ENCODE measurements at places on chromosomes 5 and 9.
A peak's percentile ranks its signal among the peaks of the same experiment; 100 is the strongest.

DNA sequence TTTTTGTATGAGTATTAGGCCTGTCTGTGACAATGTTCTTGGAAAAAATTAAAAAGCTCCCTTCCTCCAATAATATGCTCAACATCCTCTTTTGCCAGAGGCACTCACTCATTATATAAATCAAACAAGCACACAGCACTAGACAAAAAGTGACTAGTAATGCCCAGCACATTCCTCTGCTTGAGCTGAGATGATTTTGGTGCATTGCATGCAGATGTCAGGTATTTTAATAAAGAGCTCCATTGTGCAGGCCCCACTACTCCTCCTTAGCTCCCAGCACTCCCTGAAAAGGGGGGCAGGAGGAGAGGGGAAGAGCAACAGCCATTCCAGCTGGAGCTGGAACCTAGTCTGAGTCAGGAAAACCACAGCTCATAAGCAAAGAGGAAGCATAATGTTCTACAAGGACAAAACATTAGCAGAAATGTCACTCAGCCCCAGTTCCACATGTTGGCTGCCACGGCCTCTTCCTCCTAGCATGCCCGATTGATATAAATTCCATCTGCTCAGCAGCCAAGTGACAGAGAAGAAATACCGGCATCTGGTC is 348.5 kb downstream of the BNC2 start:
- DNase-seq = no peak

- DNase-seq = no peak
These were observed 602.1 kb downstream of the TAF11L14 start for GRCh38 chr5:18236386-18236785.

- DNase-seq = no peak
These were observed 74.6 kb downstream of the RETREG1 start for GRCh38 chr5:16542236-16542635.

- peak; percentile 4 for DNase-seq
These were observed 42.2 kb upstream of the FBP1 start for GRCh38 chr9:94681508-94681907.

- DNase-seq = no peak
These were observed 73.7 kb downstream of the ZNF366 start for GRCh38 chr5:72433522-72433921.

- no peak for DNase-seq
These were observed 202.7 kb upstream of the MVB12B start for GRCh38 chr9:126123927-126124326.

- no peak for DNase-seq
These were observed 28.3 kb upstream of the RAI14 start for GRCh38 chr5:34627794-34628193.

DNA sequence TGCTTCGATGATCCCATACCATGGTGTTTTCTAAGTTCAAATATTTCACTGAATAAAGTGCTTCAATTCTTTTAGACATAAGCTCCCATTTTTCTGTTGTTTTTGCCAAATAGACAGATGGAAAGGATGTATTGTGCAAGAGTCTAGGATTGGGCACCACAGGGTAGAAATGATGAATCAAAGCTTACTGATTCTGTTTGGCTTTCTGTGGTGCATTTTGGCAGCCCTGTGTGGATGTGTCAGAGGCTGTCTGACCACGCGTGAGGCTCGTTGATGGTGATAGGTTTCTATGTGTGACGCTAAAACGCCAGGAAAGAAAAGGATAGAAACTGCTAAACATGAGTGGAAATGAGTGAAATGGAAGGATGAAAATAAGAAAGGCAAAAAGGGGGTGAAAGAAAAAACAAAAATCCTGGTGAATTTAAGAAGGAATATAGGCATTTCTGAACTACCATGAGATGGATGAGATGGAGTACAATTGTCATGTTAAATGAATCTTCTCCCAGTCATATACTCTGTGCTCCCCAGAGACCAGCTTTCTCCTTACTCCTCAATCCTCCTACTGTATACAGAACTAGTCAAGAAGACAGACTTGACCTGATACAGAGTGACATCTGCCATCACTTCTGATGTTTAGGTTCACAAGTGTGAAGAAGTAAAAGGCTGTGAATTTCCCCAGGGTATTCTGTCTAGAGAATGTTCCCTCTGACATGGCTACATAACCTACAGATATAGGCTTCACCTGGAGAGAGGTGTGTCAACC is 54.4 kb downstream of the ANKH start:
- no peak for DNase-seq

DNA sequence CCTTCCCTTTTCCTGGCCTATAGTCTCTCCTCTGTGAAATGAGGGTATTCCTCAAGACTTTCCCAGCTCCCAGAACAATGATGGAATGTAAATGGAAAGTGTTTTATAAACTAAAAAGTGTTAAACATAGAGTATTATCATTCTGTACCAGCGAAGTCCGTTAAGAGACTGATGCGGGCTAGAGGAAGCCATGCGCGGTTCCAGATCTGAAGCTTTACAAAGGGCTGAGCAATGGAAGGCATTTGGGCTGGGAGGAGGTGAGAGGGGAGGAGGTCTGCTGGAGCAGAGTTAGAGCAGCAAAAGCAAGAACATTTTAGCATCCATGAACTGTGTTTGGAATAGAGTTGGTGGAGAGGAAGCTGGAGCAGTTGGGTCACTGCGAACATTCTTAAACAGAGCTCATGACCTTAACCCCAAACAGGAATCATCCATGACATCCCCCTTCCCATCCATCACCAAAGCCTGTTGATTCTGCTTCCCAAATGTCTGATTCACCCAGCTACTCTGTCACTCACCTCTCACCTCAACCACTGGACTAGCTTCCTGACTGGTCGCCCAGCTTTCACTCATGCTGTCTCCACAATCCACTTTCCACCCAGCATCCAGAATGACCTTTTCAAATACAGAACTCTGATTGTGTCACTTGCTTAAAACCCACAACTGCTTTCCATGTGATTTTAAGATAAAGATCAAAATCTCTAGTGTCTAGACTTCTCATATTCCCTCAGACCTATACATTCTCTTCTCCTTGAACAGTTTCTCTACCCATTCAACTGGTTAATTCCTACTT is 37.1 kb downstream of the CDK5RAP2 start:
- DNase-seq = no peak

- DNase-seq = no peak
These were observed 61.1 kb downstream of the OXCT1 start for GRCh38 chr5:41809128-41809527.

GRCh38 chr5:78508186-78508765 is 140.3 kb downstream of the LHFPL2 start:
- no peak for DNase-seq

GRCh38 chr5:915946-916345 is 23.3 kb downstream of the TRIP13 start:
- DNase-seq = no peak

DNA sequence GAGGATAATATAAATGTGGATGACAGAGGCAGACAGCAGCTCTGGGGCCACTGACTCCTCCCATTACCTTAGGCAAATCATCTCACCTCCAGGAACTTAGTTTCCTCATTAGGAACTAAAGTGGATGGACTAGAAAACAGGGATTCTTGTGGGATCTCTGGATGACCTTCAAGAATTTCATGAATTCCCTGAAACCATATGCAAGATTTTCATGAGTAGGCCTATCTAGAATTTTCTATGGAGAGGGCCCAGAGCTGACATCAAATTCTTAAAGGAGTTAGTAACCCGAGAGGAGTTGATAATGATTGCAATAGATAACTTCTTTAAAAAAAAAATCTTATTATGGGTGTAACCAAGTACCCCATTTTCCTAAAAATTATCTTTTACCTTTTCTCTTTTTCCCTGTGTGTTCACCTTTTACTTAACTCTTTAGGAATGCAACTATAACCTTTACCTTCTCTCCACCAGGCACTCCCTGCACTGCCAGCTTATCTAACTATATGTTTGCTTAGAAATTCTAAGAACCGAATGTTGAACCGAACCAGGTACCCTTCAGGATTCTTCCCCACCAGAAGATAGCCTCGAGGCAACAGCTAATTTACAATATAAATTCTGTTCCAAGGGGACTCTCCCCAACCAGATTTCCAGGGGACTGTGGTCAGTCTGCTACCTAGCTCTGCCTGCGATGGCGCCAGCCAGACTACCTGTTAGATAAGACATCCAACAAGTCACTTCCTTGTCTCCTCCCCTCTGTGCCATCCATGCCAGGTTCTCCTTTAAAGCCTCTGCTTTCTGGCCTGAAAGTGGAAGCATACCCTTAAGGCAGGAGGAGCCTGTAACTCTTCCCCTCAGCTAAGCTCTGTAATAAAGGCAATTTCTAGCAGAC is 86.0 kb downstream of the GCNT4 start:
- DNase-seq = no peak

- DNase-seq = no peak
These were observed 89.1 kb upstream of the HAND1 start for GRCh38 chr5:154567155-154567554.

- DNase-seq = no peak
These were observed 38.5 kb downstream of the CERT1 start for GRCh38 chr5:75472973-75473372.

- DNase-seq = no peak
These were observed 912.3 kb upstream of the SEMA6A start for GRCh38 chr5:117486879-117487391.

DNA sequence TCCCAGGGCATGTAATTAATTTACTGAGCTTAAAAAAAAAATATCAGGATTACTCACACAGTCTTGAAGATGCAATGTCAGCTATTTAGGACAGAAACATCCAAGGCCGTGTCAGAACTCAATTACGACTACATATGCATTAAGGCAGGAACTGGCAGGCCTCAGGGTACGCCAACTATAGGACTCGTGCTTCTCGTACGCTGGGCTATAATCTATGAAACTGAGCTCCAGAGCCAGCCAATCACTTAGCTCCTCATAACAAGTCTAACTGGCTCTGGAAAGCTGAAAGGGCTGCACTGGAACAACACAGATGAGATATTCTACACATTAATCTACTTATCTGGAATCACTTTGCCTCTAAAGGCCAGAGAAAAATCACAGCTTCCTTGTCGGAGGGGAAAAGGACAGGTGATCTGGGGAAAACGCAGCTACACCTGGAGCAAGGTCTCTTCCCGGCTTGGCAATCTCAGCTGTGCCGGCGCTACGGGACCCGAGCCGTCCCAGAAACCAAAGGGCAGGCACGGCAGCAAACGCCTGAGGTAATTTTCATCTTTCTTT is 212.0 kb downstream of the DEPDC1B start:
- no peak for DNase-seq

GRCh38 chr9:91424403-91425176 is 958 bp upstream of the NFIL3 start:
- no peak for DNase-seq

- no peak for DNase-seq
These were observed 53.8 kb downstream of the RAD23B start for GRCh38 chr9:107336718-107337360.

GRCh38 chr5:19975795-19976194 is 12.2 kb downstream of the CDH18 start:
- no peak for DNase-seq

DNA sequence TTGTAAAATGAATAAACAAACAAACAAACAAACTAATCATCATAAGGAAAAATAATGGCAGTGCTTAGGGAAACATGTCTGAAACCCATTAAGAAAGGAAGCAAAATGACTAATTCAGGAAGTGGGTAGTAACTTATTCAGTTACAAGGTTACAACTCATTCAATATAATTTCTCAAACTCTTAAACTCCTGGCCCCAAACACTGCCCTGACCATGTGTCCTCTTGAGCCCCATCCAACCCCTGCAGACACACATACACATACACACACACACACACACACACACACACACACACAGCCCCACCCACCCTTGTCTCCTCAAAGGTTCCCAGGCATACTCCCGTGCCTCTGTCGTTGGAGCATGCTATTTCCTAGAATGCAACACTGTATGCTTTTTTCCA is 193.9 kb downstream of the SEC61B start:
- no peak for DNase-seq

GRCh38 chr5:94672746-94673145 is 54.3 kb downstream of the SLF1 start:
- no peak for DNase-seq

DNA sequence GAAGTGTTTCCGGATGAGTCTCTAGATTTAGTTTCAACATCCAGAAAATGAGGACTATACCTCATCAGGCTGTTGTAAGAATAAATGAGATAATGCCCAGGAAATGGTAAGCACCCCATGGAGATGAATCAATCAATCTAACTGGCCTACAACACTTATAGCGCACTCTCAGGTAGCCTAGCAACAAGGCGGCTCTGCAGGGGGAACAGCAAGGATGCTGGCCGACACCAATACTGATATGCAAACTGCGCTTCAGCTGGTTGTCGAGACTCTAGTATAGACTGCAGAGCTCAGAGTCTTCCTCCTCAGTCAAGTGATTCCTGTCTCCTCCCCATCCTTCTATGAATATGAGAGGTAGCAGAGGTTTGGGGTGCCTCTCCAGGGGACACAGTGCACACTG is 218.8 kb upstream of the WWC1 start:
- no peak for DNase-seq

GRCh38 chr5:11946317-11946716 is 42.1 kb upstream of the CTNND2 start:
- DNase-seq = no peak

DNA sequence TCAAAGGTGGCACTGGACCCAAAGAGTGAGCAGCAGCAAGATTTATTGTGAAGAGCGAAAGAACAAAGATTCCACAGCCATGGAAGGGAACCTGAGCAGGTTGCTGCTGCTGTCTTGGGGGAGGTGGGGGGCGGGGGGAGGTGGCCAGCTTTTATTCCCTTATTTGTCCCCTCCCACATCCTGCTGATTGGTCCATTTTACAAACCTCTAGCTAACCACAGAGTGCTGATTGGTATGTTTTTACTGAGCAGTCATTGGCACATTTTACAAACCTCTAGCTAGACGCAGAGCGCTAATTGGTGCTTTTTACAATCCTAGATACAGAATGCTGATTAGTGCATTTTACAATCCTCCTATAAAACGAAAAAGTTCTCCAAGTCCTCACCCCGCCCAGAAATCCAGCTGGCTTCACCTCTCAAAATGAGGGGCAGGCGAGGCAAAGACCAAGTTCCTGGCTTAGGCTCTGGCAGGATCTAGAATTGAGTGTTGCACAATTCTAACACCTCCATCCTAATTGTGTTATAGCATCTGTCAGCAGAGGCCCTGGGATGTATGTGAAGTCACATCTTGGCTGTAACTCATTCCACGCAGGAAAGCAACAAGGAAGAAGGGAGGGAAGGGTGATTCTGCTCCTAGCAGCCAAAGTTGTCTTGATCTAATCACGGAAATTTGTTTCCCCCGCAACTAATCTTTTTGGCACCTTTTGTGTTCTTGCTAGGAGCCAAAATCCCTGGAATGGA is 34.3 kb downstream of the ROR2 start:
- no peak for DNase-seq

DNA sequence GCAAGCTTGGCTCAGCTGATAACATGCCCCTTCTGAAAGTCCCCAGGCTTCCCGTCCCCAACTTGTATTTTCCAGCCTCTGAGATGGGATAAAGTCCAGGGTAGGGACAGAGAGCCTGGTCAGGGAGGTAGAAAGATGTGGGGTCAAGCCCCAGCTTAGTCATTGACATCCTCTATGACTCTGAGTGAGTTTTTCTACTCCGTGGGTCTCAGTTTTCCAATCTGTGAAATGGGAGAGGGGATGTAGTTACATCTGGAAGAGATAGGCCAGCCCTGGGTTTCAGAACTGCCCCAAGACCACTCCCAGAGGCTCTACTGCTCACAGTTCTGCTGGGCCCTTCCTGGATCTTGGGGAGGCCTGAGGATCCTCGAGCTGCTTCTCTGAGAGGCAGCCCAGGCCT is 3.1 kb downstream of the GPRIN1 start:
- DNase-seq = no peak

- no peak for DNase-seq
These were observed 7.0 kb upstream of the LHX2 start for GRCh38 chr9:124004593-124004992.
